ENCODE measurements at places on chromosomes 16 and 17.
A peak's percentile ranks its signal among the peaks of the same experiment; 100 is the strongest.

DNA sequence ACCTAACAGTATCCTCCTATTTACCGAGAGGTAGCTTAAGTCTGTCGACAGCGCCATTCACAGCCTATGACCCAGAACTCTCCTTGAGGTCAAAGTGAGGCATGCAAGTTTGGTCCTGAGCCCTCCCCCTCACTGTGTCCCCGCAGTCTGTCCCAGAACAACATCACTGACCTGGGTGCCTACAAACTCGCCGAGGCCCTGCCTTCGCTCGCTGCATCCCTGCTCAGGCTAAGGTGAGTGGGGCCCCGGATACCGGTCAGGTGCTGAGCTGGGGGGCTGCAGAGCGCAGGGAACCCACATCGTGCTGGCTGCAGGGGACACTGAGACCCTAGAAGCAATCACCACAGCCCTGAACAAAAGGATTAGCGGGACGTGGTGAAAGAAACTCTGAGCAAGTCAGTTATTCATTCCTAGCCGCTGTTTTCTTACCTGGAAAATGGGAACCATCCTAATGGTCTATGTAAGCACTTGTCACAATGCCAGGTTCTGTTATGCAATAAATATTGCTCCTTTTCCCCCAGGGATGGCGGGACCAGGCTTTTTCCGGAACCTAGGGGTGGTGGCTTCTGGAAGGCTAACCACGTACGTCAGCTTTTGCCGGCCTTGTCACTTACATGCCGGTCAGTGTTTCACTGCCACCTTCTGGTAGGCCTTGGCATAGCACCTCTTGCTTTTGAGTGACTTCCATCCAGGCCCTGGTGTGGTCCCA is 23.8 kb downstream of the DEXI start:
- peak; percentile 67 for DNase-seq

DNA sequence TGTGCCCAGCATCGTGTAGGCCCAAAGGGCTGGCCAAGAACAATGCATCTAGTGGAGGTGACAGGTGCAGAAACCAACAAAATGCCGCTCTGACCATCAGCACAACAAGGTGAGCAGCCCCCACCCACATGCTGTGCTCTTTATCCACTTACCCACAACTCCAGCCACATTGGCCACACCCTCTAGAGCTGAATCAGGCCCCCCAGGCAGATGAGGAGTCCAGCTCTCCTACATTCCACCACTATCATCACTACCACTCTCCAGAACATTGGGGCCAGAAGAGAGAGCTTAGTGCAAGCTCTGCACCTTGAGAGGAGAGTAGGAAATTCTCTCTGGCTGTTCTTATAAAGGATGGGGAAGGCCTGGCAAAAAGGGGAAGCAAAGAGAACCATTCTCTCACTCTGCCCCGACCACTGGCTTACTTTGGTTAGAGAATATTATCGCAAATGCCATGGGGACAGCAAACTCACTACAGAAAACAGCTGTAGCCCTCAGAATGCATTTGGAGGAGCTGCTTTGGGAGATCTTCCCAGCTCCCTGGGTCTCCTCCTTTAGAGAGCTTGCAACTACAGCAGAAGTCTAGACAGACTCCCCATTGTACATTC is 75.0 kb downstream of the TMEM132E start:
- DNase-seq, result peak; percentile 5

- no peak for DNase-seq
Observed at GRCh38 chr17:33493566-33493965, 200.5 kb upstream of the ASIC2 start.

DNA sequence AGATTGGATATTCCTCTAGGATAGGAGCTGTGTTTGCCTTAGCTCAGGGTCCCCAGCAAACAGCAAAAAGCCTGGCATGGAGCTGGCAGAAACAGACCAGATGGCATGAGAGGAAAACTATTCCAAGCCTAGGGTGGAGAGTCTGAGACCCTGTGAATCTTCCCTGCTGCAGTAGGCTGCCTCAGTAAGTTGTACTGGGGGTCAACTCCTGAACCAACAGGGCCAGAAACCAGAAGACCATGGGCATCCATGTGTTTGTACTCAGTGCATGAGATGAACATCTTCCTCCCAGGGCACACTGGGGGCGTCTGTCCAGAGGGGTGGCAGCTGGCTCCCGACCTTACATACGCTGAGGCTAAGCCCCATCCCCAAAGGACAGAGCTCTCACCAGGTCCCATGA is 214.4 kb downstream of the C16orf78 start:
- DNase-seq, result no peak

DNA sequence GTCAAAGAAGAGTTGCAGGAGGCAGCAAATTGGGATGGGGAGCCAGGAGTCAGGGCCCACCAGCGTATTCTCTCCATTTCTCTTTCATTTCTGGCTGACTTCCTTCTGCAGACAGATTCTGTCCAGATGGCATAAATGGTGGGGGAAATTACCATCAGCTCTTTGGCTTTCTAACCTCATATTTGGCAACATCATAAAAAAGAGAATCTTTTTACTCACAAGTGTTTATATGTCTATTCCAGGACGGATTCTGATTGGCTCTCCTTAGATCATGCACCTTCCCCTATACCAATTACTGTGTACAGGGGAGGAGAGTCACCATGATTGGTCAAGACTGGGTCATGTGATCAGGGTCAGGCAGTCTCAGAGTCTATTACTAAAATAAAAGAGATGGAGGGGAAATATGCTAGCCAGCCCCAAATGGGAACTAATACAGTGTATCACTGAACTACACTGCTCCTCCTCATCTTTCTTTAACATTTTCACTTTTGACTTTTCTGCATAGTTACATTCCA is 537.1 kb upstream of the EEF2KMT start:
- DNase-seq, result no peak

- no peak for DNase-seq
Observed at GRCh38 chr17:66938656-66939055, 25.9 kb upstream of the CACNG4 start.

GRCh38 chr17:8823279-8823678 is 24.1 kb upstream of the MFSD6L start:
- no peak for DNase-seq

DNA sequence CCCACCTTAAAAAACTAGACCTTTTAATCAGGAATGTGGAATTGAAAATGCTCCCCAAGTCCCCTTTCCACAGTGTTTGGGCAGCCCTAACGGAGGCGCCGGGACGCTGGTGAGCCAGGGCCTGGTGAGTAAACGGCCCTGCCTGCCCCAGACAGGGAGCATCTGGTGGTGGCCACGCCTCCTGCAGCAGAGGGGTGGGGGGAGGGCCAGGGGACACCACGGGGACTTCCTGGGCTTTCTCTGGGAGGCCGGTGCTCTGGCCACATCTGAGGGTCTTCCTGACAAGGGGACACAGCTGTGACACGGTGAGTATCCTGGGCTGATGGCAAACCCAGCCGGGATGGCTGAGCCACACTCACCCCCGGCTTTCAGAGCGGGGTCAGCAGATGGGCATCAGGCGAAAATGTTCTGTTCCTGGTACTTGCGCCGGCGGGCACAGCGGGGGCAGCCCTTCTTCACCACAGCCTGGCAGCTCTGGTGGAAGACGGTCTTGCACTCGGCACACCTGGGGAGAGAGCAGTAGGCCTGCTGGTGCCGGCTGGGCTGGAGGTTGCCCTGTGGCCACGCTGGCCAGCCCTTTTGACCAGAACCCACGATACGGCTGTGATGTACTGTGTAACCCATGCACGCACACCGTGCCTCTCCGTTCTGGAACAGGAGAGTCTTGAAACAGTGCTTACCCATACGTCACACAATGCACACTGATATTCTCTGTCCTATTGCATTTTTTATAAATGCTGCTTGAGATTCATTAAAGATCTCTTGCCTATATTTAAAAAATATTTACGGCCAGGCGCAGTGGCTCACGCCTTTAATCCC is 5.0 kb upstream of the ARHGAP27 start:
- DNase-seq, result no peak

DNA sequence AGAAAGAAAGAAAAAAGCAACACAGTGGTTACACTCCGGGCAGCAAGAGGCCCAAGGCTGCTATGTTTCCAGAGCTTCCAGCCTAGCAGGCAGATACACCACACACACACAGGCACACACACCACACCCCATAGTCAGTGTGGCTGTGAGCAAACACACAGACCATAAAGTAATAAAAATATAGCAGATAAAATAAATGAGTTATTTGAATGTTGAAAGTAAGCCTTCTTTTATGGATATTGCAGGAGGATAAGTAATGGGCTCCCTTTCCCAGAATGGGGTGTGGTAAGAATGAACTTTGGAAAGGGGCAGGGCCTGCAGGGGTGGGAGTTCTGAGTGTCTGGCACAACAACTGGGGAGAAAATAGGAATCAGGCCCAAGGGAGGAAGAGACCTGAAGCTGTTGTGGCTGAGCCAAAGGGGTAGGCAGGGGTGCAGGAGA is 4.8 kb upstream of the CDK5RAP3 start:
- DNase-seq, result no peak

DNA sequence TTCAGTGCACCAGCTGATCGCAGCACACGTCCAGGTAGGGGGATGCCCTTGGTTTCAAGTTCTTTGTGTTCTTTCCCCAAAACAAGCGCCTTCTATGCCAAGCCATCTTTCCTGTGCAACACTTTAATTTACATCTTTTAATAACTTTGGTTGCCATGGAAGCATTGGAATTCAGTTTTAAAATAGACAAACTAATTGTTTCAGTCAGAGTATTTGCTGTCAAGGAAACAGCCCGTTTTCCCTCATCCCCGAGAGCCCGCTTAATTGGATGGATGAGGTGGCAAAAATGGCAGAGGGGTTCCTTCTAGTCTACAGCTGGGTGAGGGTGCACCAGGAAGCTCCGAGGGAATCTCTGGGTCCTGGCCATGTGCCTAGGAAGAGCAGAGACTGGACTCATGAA is 793.7 kb upstream of the EEF2KMT start:
- DNase-seq, result no peak

- DNase-seq, result no peak
Observed at GRCh38 chr17:8366231-8366630, 10.3 kb downstream of the KRABD2 start.

- DNase-seq, result no peak
Observed at GRCh38 chr17:15124264-15124595, 140.9 kb downstream of the PMP22 start.

DNA sequence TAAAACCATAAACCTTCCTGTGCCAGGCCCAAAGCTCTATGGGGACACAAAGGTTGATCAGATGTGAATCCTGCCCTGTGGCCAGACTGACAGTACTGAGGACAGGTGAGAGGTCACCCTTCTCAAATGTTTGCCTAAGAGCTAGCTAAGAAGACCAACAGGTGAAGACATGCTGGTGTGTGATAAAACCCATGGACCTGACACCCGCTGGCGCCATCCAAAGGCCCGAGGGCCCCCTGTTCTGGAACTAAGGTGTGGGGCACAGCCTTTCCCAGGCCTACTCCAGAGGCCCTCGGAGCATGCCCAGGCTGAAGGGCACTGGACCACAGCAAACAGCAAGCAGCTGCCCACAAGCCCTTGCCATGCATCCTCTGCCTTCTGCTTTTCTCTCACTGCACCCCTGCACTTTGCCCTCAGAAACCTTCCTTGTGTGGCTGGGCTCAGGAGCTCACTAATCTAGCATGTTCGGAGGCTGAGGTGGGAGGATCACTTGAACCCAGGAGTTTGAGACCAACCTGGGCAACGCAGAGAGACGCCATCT is 5.2 kb upstream of the CDK3 start:
- no peak for DNase-seq

GRCh38 chr17:76146053-76146851 is 5.2 kb upstream of the FOXJ1 start:
- no peak for DNase-seq

DNA sequence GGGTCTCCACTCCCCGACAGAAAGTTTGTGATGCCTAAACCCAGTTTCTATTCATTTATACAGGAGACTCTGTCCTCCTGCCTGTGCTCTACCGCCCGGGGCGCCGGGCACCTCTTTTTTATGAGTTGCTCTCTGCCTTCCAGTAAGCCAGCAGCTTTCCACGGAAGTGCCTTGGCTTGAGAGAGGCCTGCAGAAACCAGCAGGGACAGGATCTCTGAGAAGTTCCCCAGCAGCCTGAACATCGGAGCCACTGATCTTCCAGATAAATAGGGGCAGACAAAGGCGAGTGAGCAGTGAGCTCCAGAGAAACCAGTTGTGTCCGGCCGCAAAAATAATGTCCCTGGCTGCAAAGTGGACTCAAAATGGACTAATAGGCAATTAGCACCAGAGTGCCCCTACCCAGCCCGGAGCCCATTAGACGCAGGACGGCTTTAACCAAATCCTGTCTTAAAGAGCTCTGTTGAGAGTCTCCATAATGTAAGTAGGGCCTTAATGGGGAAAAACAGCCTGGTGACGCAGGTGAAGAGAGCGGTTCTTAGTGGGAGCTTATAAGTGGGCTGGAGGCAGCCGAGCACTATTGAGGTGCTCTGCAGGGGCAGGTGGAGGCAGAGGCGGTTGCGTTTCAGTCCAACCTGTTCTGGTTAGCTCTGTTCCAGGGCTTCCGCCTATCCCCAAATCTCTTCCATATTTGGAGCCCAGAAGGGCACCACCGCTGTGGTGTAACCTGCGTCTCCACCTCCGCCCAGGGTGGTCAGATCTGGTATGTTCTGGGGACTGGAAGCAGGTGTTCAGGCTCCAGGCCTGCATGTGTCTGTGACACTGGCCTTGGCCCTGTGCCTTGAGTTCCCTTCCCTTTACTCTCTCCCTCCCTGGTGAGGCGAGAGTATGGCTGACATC is 74.1 kb downstream of the NT5M start:
- no peak for DNase-seq

GRCh38 chr16:74447578-74447977 is 26.3 kb upstream of the CLEC18B start:
- DNase-seq, result no peak

DNA sequence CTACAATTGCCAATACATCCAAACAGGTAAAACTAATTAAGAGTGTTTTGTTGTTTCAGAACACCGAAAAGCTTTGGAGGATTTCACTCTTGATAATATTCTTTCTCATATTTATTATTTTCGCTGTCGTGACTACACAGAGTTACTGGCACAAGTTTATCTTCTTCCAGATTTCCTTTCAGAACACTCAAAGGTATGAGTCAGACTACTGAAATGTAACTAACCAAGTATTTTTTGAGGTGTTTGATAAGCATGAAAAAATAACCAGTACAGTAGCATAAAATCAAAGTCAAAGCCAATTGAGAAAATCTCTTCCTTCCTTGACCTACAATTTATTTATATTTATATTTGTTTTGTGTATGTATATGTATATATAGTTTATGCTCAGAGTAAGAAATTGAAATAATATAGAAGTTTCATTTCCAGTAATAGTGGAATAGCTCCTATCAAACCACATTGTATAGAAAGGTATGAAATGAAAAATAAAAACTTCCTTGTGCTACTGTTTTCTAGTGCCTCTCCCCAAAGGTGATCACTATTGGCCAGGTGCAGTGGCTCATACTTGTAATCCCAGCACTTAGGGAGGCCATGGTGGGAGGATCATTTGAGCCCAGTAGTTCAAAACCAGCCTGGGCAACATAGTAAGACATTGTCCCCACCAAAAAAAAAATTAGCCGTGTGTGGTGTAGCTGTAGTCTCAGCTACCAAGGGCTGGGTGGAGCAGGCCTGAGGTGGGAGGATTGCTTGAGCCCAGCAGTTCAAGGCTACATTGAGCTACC is 10.9 kb downstream of the RAD51C start:
- DNase-seq, result no peak

- DNase-seq, result no peak
Observed at GRCh38 chr17:33106525-33107165, 115.0 kb downstream of the SPACA3 start.

- no peak for DNase-seq
Observed at GRCh38 chr17:42684929-42685556, 2.7 kb downstream of the CNTNAP1 start.

- DNase-seq, result no peak
Observed at GRCh38 chr17:10197721-10198508, 491 bp downstream of the GAS7 start.

- DNase-seq, result no peak
Observed at GRCh38 chr17:383771-384621, 31.4 kb upstream of the RPH3AL start.
